Left renal cortex interstitium (tissue), 4 donors: ENCODE measurements at places on chromosomes 2 and 18.

GRCh38 chr2:65746931-65747675, 314.7 kb upstream of the SPRED2 start:
- no peak for DNase-seq

DNA sequence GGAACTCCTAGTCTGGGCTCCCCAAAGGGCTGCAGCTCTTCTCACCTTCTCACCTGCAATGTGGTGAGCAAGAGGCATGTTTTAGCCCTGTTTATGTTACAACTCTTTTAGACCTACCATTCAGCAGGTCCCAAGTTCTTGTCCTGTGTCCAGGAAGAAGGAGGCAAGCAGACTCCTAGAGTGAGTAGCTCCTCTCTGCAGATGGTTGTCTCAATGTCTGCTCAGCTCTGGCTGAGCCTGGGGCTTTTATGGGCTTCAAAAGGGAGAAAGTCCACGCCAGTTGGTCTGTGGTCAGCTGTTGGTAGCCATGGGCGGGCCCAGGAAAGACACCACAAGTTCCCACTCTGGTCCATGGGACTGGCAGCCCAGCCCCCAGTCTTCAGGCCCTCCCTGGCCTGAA, 148.1 kb upstream of the HS6ST1 start:
- DNase-seq: no peak

- no peak for DNase-seq
Observed at GRCh38 chr18:50472941-50473340, 86.9 kb upstream of the MAPK4 start.

DNA sequence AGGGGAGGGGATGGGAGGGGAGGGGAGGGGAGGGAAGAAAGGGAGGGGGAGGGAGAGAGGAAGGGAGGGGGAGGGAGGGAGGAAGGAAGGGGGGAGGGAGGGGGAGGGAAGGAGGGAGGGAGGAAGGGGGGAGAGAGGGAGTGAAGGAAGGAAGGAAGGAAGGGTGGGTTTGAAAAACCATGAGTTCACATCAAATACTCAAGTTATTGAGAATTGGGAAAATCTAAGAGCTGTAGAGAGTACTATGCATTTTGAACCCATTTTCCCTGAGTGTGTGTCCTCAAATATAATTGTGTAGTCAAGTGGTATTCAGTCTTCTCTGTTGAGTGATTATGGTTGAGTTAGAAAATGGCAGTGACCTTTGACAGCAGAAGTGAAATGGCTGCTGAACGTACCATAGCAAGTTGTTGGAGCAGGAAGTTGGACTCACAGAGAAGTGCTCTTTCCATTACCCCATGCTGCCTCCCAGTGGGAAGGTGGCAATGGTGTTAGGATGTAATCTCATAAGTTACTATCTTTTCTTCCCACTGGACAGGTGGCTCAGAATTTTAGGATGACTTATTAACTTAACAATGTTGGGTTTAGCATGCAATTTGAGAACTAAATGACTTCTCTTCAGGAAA, 214.6 kb downstream of the SETBP1 start:
- DNase-seq: no peak

GRCh38 chr18:48862132-48862531, 88.6 kb downstream of the SMAD7 start:
- DNase-seq: no peak

DNA sequence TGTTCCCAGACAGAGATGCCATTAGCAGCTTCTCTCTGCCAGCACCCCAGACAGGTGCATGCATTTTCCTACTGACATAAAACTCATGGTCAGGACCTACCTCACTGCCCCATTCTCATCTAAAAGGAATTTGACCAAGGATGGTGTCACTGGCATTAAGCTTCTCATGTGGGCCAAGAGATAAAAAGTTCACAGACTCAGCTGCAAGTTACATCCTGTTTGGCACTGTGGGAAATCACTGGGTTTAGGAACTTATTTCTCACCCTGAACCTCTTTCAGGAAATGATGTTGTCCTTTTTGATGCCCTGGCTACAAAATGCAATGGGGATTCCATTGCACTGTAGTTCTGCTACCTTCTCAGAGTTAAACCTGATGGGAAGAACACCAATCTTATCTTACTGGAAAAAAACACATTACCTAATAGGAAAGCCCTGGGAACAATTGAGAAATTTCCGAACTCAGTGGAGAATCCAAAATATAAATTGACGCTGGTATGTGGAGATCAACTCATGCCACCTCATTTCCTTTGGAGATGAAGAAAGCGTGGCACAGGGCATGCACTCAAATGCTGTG, 252.1 kb upstream of the COPS8 start:
- DNase-seq: no peak

DNA sequence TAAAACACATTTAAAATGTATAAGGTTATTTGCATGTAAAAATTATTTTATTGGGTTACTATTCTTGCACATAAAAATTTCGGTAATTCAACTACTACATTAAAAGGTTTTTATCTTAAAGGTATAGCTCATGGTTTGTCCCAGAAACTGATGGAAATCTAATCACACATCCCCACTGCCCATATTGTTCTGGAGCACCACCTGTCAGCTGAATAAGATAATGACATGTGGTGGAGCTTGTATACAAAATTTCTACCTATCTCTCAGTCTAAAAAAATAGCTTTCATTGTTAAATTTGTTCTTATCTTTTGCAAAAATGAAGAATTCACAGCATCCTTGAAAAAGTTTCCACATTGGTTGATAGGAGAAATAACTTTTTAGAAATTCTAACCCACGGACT, 18.3 kb downstream of the ERBB4 start:
- DNase-seq: no peak
